ENCODE measurements at places on chromosomes 2 and 18.

DNA sequence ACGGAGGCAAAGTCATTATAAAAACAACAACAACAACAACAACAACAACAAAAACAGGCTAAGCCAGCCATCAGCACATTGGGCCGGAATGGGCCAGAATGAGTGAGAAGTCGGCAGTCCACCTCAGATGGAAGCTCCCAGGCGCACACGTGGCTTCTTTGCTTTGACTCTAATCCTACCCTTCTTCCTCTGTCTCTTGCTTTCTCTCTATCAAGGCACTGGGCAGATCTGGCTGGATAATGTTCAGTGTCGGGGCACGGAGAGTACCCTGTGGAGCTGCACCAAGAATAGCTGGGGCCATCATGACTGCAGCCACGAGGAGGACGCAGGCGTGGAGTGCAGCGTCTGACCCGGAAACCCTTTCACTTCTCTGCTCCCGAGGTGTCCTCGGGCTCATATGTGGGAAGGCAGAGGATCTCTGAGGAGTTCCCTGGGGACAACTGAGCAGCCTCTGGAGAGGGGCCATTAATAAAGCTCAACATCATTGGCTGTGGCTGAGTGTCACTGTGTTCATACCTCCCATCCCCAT lies 52.2 kb downstream of the MARCO start:
- no peak for DNase-seq

DNA sequence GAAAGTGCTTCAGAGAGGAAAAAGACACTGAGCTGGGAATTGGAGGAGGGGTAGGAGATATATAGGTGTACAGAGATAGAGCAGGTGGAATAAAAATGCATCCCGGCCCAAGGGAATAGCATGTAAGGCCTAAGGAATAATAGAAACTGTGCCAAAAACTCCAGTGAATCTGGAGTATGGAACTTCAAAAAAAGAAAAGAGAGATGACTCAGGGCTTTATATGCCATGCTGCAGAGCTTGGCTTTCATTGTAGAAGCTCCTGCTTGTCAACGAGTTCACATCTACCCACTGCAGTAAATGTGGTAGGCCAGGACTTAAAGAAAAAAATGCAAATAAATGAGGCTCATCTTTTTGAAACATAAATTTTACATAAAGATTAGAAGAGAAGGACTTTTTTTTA lies 131.8 kb downstream of the MREG start:
- no peak for DNase-seq

DNA sequence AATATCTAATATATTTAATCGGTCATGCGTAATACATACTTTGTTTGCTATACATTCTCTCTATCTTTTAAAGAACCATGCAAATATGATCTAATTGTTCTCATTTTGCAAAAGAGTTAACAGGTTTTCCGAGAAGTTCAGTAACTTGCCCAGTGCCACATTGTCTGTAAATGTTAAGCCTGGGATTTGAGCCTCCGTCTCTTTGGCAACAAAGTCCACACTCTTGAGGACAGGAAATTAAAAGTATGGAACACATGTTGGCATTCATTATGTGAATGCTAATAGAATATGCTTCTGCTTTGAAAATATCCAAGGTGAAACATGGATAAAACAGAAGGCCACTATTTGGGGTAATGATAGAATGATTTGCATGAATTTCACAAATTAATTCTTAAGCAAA lies 85.2 kb downstream of the LRP1B start:
- DNase-seq: no peak

DNA sequence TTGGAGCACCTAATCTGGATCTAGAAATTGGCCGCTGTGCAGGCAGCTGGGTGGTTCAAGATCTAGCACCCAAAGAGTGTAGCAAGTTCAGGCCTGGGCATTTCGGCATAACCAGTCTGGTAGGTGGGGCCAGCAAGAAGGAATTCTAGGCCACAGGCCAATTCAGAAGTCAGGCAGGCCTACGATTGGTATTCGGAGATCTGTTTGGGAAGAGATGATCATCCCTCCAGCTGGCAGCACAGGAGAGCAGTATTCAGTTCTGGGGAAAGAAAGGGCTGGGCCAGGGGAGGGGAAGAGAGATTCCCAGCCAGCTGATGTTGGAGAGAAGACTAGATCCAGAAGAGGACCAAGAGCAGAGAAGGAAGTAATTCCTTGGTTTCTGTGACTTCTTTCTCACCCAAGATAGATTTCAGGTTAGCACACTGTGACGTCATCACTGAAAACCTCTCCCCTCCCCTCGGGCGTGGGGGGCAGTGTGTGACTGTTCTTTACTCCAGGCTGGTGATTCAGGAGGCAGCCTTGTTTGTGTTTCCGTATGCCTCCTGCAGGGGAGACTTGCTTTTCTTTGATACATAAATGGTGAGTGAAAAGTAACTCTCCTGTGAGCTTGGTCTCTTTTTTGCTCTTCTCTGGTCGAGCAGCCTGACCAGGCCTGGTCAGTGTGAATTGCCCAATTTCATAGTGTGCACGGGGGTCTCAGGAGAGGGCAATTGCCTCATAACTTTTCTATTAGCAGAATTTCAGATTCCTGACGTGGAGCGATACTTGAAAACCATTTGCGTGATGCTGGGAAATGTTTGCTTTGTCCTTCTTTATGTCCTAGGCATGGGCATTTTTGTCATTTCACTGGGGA lies 61.1 kb downstream of the MEIS1 start:
- DNase-seq: peak; percentile 22

GRCh38 chr2:189552334-189552990 lies 28.1 kb downstream of the SLC40A1 start:
- no peak for DNase-seq

GRCh38 chr18:62784966-62785413 lies 69.6 kb downstream of the PHLPP1 start:
- peak; percentile 31 for DNase-seq

GRCh38 chr18:77098538-77099174 lies 33.9 kb downstream of the MBP start:
- DNase-seq: no peak

GRCh38 chr2:210456571-210456970 lies 20.0 kb downstream of the LANCL1 start:
- no peak for DNase-seq

DNA sequence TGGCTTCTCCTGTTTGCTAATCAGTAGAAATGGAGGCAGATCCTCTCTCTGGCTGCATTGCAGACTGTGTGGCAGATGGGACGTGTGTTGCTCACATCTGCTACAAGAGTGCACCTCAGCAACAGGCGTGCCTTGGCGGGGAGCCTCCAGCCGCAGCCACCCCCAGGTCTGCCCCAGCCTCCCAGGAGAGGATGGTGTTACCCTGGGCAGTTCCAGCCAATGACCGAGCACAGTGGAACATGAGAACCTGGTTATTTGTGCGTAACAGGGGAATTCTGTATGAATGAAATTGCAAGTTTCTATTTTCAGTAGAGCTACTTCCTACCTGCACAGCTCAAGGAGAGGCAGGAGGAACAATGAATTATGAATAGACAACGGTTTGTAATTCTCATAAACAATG lies 130.6 kb upstream of the CBLN2 start:
- no peak for DNase-seq

GRCh38 chr18:74631623-74632350 lies 34.1 kb downstream of the ZNF407 start:
- no peak for DNase-seq

DNA sequence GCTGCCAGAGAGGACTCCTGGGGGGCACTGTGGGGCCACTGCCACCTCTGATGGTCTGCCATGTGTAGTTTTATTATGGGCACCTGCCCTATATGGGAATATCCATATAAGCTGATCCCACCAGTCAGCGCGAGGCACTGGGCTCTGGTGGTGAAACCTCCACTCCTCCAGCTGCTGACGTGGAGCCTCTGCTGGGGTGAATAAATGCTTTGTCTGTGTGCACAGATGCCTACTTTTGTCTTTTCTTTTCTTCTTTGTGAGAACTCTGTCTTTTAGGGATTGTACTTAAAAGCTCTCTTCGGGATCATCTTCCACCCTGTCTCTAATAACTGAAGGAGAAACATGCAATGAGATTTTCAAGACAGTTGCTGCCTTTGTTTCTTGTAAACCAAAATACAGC lies 68.9 kb upstream of the NCK2 start:
- DNase-seq: no peak

DNA sequence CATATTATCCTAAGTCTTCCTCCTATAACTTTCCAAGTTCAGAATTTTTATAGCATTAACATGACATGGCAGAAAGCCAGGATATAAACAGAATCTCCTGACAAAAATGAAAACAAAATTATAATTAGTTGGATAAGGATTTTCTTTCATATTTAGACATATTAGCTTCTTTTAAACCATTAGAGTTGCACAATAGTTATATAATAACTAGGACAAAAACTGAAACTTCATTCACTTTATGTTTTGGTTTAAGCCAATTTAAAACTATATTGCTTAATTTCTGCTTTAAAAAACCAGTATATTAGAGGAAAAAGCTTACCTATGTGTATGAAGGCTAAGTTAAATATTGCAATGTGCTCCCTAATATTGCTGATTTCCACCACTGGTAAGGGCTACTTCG lies 254.8 kb downstream of the GPD2 start:
- no peak for DNase-seq

DNA sequence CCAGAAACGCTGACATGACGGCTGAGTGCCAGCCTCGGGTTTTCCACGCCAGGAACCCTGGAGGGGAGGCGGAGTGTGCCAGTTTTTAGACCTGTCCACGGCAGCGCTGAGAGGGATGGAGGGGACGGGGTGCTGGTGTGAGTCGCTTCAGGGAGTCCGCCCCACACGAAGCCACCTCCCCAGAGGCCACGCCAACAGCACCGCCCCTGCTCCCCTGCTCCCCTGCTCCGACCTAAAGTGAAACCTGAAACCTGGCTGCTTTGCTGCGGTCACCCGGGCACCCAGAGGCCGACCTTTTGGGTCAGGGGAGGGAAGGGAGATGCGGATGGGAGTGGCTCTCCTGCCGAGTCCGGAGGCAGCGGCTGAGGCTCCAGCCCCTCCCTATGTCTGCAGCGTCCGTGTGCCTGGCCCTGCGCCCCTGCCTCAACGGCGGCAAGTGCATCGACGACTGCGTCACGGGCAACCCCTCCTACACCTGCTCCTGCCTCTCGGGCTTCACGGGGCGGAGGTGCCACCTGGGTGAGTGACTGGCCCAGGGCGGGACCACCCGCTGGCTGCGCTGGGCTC lies 38.1 kb downstream of the SNED1 start:
- no peak for DNase-seq

DNA sequence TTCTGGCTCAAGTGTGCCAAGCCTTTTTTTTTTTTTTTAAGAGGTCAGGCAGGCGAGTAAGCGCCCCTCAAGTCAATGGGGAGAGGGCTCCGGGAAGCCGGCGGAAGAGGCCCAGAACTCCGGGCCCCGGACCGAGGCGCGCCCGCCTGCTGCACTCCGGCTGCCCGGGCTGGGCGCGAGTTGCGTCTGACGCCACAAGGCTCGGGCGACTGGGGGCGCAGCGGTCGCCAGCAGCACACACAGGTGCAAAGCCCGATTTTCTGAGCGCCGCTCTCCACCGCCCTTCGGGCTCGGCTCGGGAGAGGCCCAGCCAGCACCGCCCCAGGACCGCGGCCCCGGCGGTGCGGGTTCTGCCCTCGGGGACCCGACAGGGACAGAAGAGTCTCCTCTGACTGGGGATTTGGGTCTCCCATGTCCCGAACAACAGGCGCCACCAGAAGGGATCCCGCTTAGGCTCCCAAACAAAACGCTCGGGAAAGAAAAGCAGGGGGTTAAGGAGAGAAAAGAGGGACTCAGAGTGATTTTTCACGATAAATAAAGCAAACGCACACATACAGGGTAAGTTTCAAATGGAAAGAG lies 787 bp downstream of the ERBB4 start:
- DNase-seq: no peak

DNA sequence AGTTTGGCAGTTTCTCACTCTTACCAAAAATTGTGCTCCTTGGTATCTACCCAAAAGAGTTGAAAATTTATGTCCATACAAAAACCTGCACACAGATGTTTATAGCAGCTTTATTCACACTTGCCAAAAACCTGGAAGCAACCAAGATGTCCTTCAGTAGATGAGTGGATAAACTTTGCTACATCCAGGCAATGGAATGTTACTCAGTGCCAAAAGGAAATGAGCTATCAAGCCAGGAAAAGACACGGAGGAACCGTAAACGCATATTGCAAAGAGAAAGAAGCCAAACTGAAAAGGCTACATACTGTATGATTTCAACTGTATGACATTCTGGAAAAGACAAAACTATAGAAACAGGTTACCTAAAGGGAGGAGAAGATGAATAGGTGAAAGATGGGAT lies 36.1 kb downstream of the TMEM163 start:
- no peak for DNase-seq

- DNase-seq: peak; percentile 53
These were observed 209.1 kb downstream of the CTNNA2 start for GRCh38 chr2:79721966-79722365.

DNA sequence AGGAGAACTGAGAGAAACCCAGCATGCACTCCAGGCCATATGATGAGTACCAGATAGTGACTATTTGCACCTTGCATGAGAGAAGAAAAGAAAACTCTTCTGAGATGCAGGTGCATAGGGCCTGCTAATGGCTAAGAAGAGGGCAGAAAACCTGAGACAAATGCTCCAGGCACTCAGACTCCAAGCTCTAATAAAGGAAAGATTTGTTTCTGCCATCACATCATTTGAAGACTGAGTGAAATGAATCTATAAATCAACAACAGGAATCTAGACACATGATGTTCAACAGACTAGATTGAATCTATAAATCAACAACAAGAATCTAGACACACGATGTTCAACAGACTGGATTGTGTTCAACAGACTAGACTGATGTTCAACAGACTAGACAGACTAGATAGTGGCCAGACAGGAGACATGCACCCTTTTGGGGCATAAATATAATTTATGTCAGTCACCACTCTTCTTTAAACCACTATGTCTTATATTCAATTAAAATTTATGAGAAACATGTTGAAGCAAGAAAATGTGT lies 482.7 kb upstream of the UBE2E3 start:
- no peak for DNase-seq

DNA sequence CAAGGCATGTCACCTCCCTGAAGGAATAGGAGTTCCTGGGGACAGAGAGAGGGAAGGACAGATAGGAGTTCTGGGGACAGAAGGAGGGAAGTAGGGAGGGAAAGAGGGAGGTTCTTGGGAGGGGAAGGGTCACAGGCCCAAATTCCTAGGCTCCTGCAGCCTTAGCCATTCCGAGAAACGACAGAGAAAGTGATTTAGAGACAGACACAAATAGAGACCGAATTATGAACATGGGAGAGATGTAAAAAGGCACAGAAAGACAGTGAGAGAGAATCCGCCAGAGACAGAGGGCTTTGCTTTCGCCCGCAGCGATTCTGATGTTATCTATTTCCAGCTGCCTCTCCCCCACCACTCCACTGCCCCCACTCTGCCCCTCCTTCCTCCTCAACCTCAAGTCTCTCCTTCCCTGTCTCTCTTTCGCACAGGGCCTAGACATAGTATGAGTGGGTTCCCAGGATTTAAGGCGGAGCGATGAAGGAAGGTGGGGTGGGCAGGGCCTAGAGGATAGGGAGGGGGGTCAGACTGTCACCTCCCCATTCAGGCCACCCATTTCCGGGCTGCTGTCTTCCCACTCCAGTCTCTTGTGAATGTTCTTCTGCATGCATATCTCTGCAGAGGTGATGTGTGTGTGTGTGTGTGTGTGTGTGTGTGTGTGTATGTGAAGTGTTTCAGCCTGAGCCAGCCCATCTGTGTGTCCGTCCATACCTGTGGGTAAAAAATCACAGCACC lies 3.3 kb upstream of the WNT6 start:
- no peak for DNase-seq

- DNase-seq: no peak
These were observed 84.2 kb downstream of the ACKR3 start for GRCh38 chr2:236653863-236654262.

- DNase-seq: no peak
These were observed 250.0 kb downstream of the TCF4 start for GRCh38 chr18:55337908-55338521.

GRCh38 chr2:84888401-84889276 lies 7.8 kb upstream of the TRABD2A start:
- DNase-seq: no peak

- DNase-seq: no peak
These were observed 53.9 kb downstream of the IL1R2 start for GRCh38 chr2:102045697-102046096.

Measured in HS-5 (cell line).